ENCODE measurements at places on chromosomes 5 and 9.

DNA sequence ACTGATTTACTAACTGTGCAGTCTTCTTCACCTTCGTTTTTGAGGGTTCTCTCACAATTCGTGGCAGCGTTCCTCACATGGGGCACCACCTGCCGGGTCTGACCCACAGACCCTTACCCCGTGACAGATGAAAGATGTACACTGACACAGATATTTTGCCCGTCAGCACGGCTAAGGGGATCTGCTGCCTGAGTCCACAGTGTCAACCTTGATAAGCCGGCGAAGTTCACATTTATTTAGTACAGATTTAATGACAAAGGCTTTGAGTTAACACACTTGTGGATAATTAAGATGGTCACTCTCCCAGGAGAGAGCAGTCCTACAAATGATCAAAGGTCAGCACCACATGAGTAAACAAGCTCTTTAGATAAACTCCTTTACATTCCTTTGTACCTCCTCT is 15.9 kb upstream of the TEX10 start:
- no peak for DNase-seq

DNA sequence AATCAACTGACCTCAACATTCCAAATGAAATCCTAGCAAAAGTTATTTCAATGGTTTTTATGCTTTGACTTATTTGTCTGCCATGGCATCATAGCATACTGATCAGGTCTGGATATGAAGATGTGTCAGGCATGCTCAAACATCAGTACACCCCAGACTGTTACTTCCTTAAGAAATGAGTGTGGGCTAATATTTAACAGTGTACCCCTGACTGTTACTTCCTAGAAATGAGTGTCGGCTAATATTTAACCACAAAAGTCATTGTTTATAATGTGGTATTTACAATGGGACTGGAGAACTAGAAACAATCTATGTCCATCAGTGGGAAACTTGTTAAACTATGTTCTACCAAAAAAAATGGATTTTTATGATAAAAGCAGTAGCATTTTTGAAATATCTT is 38.1 kb upstream of the HNRNPA0 start:
- DNase-seq = no peak

- no peak for DNase-seq
Observed at GRCh38 chr5:168865968-168866367, 286.8 kb upstream of the PANK3 start.

DNA sequence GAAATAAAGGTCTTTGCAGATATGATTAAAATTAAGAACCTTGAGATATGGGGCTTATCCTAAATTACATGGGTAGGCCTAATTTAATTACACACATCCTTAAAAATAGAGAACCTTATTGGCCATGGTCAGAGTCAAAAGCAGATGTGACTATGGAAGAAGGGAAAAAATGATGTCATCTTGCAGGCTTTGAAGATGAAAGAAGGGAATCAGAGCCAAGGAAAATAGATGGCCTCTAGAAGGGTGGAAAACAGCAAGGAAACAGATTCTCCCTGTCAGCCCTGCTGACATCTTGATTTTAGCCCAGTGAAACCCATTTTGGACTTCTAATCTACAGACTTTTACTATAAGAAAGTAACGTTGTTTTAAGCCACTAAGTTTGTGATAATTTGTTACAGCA is 37.6 kb upstream of the KCNN2 start:
- no peak for DNase-seq

DNA sequence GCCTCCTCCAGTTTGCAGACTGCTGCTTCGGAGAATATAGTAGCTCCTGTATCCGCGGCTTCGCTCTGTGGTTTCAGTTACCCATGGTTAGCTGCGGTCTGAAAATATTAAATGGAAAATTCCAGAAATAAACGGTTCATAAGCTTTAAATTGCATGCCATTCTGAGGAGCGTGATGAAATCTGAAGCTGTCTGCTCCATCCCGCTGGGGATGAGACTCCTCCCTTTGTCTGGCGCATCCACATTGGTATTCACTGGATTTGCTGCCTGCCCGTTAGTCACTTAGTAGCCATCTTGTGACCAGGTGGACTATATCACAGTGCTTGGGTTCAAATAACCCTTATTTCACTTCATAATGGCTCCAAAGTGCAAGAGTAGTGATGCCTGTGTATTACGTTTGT is 36.3 kb downstream of the MSX2 start:
- DNase-seq = no peak
